GM20000 (cell line): ENCODE measurements at places on chromosomes 7 and 10.

GRCh38 chr7:99132595-99133321, 11.2 kb downstream of the SMURF1 start:
- DNase-seq: no peak

DNA sequence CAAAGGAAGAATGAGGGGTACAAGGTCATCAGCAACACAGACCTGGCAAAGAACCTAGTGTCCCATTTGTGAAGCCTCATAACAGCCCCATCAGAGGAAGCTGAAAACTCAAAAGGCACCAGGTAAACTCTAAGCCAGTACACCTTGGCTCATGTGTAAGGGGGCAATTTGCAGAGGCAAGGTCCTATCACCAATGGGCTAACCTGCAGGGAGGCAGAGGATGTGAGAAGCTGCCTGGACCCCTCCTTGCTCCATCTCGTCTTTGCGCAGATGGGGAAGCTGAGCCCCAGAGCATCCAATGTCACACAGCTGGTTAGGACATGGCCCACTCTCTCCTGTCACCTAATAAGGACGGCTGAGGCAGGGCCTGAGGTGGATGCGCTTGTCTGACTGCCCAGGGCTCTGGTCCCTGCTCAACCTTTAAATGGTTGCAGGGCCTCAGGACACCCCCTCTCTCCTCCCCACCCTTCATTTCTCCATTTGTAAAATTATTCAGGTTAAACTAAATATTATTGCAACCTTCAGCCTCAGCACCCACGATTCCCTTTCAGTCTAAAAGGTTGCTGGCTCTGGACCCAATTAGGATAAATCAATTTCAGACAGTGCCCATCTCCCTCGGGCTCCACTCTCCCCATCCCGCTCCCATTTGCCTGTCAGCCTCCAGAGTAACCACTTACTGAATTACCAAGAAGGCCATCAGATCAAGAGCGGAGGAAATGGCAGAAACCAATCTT, 135.3 kb downstream of the OAT start:
- DNase-seq: no peak

DNA sequence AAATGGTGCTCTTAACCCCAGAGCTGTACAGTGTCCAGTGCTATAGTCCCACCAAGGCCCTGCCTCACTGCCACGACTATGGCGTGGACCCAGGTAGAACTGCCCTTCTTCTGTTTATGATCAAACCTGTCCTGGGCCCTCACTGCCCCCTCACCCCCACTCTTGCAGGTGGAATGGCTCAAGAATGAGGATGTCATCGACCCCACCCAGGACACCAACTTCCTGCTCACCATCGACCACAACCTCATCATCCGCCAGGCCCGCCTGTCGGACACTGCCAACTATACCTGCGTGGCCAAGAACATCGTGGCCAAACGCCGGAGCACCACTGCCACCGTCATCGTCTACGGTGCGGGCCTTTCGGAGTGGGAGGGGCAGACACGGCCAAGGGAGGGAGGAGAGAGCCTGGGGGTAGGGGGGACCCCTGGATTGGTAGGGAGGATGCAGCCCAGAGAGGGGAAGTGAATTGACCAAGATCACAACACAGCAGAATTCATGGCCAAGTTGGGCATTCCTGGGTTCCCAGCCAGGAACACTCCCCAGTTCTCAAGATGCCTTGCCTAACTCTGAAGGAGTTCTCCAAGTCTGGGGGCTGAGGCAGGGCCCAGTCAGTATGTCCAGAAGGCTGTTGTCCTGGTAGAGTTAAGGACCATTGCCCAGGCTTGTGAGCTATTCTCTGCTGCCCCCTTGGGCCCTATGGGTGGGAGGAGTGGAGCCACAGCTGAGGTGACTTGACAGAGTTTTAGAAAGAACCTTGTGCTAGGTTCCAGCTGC, 32.4 kb upstream of the SLC29A3 start:
- no peak for DNase-seq

- DNase-seq: no peak
Measured at GRCh38 chr10:24944512-24945255, 7.7 kb downstream of the PRTFDC1 start.

GRCh38 chr10:88840104-88840503, 11.5 kb downstream of the ANKRD22 start:
- DNase-seq: no peak

- no peak for DNase-seq
Measured at GRCh38 chr10:28993861-28994260, 295.0 kb upstream of the LYZL1 start.

GRCh38 chr10:48332871-48333216, 26.4 kb downstream of the MAPK8 start:
- DNase-seq: no peak

DNA sequence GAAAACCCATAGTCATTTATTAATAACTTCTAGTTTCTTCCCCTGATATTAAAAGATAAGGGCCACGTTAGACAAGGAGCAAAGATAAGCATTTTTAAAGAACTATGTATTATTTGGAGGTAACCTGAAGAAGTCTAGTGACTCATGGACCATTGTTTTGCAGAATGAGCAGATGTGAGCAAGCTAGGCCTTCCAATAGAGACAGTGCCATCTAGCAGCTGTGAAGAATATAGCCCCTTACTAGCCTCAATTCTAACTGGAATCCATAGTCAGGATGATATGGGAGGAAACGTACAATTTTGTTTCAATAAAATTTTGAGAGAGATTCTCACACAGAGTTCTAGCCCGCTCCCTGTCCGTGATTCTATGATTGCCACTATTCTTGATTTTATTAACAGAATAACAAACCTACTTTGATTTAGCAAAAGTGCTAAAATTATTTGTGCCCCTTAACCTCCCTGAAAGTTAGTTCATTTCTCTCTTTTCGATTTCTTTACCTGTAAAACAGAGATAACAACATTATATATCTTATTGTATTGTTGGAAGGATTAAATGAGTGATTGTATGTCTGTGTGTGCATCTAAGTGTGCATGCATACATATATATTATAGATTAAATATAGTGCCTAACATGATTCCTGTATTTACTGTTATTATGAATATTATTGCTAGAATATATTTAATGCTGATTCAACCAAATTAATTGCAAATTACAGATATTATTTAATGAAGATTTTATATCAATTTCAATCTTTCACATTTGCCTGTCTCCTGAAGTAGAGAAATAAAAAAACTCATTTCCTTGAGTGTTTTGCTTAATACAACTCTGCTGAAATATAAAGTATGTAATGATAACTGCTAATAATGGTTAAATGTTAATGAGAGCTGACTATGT, 22.7 kb downstream of the FAM237B start:
- peak; percentile 40 for DNase-seq

DNA sequence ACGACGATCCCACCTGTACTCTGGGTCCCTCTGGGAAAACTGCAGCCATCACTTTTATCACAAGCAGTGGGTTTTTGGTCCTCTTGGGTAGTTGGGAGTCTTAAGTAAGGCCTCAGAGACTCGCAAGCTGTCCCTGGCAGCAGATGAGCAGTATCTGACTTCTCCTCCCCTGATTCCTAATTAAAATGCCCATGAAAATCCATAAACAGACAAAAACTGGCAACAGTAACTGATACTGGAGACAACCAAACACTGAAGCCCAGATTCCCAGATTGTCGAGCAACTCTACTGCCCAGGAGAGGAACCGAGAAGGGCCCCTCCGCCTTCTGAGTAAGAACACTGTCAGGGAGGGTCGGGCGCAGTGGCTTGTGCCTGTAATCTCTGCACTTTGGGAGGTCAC, 333.8 kb downstream of the CALN1 start:
- DNase-seq: no peak

- no peak for DNase-seq
Measured at GRCh38 chr7:55939514-55940123, 12.1 kb upstream of the MRPS17 start.

- no peak for DNase-seq
Measured at GRCh38 chr7:101567230-101567629, 61.9 kb downstream of the MYL10 start.

- no peak for DNase-seq
Measured at GRCh38 chr10:28939281-28940157, 262.2 kb downstream of the BAMBI start.

DNA sequence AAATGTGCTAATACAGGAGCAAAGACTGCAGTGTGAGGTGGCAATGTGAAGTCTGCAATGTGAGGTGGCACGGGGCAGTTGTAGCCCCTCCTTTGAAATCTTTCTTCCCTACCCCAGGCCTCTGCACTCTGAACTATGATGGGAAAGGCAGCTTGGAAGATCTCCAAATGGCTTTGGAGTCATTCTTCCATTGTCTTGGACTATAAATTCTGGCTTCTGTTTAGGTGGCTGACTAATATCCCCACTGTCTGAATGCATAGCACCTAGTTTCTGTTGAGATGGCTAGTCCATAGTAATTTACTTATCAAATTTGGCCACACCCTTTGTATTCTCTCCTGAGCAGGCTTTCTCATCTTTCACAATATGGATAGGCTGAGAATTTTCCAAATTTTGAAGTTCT, 175.0 kb downstream of the CFTR start:
- no peak for DNase-seq

DNA sequence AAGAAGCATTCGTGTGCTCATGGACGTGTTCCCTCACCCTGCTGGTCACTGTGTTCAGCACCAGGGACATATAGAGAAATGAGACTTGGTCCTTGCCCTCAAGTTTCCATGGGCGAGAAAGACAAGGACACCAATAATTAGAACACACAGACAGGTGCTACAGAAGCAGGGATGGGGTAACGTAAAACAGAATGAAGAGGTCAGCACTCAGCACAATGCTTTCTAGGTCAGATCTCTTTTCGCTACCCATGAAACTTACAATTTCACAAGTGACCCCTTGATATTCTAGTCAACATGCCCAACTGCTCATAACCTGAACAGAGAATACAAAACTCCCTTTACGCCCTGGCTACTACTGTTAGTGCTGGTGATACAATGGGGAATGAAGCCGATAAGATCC, 6.0 kb upstream of the ANK3 start:
- no peak for DNase-seq

DNA sequence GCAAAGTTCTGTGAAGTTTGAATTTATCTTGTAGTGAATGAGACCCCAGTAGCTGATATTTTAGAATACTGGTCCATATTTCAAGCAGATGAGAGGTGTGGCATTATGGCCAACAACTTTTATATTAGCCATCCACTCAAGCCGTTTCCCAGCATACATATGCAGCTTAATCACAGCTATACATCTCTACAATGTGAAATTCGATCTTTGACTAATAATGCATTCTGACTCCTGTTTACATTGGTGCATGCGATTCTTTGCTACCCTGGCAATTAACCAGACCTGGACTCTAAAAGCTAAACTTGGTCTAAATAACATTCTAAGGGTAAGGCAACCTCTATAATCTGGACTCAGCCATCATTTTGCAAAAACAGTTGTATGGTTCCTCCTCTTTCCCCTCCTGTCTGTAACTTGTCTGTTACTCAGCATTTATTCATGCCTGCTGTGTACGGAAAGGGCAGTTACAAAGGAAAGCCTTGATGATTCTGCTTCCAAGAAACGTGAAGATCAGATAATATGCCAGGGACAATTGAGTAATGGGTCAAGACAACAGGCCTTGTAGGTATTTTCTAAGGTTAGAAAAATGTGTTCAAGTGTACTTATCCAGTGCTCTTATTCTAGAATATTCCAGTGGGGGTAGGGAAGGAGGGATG, 50.6 kb downstream of the PNLIPRP2 start:
- no peak for DNase-seq

GRCh38 chr10:57015595-57016318, 654.7 kb upstream of the ZWINT start:
- no peak for DNase-seq

DNA sequence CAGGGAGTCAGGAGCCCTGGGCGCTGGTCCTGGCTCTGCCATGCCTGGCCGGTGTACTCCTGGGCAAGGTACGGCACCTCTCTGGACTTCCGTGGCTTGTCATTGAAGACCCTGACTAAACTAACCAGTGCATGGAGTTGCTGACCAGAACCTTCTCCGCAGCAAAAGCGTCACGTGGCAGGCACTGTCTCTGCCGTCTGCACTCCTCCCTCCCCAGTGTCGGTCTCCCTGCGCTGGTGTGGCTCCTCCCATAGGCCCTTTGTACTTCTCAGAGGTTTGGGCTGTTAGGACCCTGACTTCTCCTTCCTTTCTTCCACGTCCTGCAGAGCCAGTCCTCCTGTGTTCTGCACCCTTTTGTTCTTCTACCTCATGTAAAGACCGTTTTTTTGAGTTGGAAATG, 100.6 kb upstream of the CREB5 start:
- DNase-seq: no peak

GRCh38 chr10:119705434-119705831, 20.4 kb upstream of the INPP5F start:
- no peak for DNase-seq

DNA sequence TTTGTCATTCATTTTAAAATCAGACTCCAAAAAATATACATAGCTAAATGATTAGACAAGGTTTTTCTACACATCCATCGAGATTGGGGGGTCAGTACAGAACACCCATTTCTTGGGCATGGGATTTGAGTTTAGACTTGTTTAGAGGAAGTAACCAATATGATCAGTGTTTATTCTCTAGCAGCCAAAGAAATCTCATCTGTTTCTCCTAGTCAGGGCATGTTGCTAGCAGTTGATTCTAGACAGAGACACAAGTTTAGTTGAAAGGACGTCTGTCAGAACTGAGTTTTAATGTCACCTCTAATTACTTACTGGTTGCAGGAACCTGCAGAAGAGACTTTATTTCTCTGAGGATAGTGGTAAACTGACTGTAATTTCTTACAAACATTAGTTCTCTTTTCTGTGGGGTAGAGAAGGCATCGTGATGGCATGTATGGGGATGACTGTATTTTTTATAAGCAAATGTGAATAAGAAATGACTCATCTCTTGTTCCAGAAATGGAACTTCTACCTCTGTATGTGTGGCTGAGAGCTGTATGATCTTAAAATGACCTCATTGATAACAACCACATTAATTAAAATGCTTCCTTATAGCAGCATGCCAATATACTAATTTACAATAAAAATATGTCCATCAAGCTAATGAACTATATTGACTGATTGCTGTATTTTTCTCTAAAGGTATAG, 30.6 kb upstream of the RHOBTB1 start:
- DNase-seq: no peak

- DNase-seq: no peak
Measured at GRCh38 chr7:3673524-3673923, 372.5 kb downstream of the SDK1 start.

GRCh38 chr7:66206119-66206933, 1.2 kb downstream of the TPST1 start:
- no peak for DNase-seq

GRCh38 chr7:148142660-148143248, 447.8 kb upstream of the C7orf33 start:
- peak; percentile 26 for DNase-seq

DNA sequence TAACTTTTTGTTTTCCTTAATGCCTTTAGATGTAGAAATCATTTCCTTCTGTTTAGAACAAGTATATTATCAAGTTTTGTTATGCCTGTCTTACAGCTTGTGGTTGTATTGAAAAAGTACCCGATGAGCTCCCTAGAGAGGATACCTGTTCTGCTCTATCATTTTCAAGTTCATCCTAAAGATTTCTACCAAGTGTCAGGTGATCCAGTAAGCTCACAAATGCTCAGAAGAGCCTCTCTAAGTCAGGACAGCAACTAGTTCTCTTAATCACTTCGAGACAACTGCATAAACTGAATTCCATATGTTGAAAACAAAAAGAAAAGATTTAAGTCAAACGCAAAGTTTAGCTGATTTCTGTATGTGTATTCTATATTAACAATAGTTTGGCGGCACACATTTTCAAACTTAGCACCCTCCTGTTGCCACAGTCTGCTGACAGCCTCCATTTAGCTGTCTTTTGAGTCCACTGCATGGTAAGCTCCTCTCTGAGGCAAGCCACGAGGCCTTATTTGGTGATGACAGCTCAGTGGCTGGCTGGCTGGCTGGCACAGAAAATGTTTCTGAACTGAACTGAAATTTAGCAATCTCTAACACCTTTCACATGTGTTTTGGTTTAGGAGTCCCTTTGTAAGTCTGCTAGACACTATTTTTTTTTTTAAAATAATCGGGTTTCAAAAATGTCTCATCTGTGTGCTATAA, 59.4 kb downstream of the SEMA3C start:
- DNase-seq: no peak
